ENCODE measurements at places on chromosomes 16 and 17.

DNA sequence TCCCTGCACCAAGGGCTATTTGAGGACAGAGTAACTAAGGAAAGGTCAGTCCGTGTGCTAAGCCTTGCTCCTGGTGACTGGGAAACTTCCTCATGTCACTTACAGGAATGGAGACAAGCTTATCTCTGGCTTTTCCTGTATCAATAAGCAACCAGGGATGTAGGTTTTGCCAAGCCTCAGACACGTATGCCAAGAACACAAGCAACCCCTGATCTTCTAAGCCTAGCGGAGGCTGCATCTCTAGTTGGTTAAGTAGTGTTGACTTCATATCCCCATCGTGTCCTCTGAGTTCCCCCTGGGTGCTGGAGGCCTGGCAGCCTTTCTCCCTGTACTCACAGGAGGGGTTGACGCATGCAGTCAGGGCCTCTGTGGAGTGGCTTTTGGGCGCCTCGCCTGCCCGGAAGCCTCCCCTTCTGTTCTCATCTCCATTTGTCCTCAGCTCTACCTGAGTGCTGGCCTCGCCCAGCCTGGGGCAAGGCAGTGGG, 1.4 kb upstream of the C1QTNF1 start:
- no peak for DNase-seq

- no peak for DNase-seq
Observed at GRCh38 chr16:13427943-13428342, 492.0 kb upstream of the ERCC4 start.

DNA sequence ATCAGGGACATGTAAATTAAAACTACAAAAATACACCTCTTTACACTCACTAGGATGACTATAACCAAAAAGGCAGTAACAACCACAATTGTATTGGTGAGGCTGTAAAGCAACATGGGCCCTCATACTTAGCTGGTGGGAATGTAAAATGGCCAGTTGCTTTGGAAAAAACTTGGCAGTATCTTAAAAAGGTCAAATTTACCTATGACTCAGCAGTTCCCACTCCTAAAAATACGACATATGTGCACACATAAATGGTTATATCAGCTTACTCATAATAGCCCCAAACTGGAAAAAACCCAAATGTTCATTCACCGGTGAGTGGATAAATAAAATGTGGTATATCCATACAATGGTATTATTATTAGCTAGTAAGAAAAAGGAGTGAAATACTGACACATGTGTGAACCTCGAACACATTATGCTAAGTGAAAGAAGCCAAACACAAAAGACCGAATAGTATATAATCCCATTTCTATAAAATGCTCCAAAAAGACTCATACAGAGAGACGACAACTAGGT, 391.4 kb downstream of the NPIPA8 start:
- no peak for DNase-seq

- DNase-seq, result no peak
Observed at GRCh38 chr17:57285701-57286100, 29.4 kb downstream of the MSI2 start.

DNA sequence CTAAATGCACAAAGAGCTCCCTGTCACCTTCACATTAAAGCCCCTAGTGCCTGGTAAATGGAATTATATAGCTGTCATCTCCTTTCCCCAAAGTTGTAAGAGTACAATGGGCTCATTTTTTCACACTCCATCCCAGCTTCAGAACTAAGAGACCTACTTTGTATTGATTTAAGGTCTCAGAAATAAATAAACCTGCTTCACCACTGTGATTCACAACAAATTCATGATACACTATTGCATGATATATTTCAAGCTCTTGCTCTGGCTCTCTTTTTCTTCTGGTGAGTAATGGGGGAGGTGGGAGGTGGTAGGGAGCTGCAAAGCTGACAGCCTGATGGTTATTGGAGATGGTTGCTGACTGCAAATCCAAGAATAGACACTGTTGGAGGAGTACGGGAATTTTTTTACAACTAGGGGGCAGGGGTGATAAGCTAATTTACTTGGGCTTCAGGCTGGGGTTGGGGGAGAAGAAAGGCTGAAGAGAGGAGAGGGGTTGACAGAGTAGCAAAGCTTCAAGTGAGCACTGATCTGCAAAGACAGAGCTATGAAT, 189.9 kb downstream of the AATF start:
- DNase-seq, result no peak

GRCh38 chr16:57798267-57798810, 4.0 kb downstream of the KIFC3 start:
- DNase-seq, result no peak

DNA sequence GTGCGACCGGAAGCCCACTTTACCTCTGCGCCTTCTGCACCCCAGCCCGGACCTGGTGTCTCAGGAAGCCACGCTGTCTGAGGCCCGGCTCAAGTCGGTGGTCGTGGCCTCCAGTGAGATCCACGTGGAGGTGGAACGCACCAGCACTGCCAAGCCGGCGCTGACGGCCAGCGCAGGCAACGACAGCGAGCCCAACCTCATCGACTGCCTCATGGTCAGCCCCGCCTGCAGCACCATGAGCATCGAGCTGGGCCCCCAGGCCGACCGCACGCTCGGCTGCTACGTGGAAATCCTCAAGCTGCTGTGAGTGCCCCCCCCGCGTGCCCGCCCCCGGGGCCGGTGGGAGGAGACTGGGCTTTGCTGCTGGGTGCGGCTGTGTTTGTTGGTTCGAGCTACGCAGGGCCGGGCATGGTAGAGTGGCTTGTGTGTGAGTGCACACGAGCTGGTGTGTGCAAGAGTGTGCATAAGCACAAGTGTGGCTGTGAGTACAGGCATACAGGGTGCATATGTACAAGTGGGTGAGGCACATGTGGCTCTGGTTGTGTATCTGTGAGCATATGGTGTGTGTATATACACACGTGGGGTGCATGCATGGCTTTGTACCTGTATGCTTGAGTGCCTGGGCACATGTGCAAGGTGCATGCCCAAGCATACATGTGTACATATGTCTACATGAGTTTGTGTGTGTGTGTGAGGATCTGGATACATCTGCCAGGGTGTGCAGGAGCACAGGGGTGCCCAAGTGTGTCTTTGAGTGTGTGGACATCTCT, 100.6 kb upstream of the PLCG2 start:
- DNase-seq, result no peak

DNA sequence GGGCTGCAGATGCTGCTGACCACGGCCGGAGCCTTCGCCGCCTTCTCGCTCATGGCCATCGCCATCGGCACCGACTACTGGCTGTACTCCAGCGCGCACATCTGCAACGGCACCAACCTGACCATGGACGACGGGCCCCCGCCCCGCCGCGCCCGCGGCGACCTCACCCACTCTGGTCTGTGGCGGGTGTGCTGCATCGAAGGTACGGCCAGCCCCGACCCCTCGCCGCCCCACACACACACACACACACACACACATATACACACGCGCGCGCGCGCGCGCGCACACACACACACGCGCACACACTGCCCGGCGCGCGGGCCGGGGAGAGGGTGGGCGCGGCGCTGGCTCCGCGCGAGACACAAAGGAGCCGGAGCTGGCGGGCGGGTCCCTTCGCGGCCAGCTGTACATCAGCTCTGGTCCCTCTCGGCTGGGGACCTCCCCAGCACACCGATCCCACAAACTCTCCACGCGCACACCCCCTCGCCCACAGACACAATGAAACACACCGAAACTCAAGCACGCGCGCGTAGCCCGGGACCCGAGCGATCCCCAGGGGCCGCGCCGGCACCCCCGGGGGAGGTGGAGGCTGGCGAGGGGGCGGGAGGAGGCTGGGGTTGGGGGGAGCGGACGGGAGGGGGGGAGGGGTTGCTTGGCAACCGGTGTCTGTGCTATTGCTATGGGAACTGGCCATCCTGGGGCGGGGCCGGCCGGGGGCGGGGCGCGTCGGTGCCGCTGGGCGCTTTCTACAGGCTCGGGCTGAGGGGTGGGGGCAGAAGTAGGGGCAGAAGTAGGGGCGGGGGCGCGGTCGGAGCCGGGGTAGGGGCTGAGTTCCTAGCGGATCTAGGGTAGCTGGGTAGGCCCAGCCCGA, 658 bp downstream of the CACNG4 start:
- DNase-seq, result no peak

DNA sequence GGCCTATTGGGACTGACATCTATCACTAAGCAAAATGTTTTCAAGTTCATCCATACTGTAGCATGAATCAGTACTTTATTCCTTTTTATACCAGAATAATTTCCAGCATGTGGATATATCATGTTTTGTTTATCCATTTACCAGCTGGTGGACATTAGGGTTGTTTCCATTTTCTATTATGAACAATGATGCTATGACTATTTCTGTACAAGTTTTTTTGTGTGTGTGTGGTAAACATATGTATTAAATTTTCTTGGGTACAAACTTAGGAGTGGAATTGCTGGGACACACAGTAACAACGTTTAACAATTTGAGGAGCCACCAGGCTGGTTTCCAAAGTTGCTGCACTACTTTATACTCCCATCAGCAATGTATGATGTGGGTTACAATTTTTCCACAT, 91.0 kb downstream of the USP32 start:
- DNase-seq, result no peak
